Renal cortical epithelial cell (primary cell): ENCODE measurements at places on chromosomes 13 and 19. TPM values are rescaled to one million over a fixed set of nuclear protein-coding genes. Genes with fewer than 3 reads are reported as not detected.

GRCh38 chr19:43416951-43417623, 2.4 kb downstream of the TEX101 start:
- DNase-seq: no peak

DNA sequence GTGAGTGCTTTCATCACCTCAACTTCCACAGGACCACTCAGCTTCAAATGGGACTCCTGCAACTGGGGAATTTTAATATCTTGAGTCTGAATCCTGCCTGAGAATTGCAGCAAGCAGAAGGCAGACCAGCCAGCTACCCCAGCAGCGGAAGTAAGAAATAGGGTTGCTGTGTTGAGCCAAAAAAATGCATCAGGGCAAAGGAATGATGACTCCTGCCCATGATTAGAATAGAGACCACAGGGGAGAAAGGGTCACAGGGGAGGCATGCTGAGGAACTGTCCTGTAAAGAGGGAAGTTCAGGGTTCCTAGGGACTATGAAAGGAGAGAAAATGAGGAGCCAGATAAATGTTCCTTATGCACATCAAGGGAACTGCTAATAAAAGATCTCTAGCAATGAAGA, 370.2 kb downstream of the KCTD12 start:
- no peak for DNase-seq

DNA sequence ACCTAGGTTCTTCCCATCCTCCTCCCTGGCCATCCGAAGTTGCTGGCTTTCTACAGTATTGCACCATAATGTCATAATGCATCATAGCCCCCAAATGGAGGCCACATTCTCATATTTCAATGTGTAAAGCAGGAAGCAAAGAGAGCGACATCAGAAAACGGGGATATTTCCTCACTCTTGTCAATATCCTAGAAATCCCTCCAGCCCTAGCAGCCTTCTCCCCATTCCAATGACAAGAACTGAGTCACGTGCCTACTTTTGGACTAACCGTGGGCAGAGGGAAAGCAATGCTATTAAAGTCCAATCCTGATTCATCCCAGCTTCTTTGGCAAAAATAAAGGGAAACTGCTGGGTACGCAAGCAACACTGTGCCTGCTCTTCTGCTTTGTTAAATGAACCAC, 4.3 kb upstream of the RAP2A start:
- no peak for DNase-seq

- no peak for DNase-seq
These were observed 6.7 kb upstream of the CCDC8 start for GRCh38 chr19:46420056-46420455.

GRCh38 chr13:32041429-32041828, 9.9 kb downstream of the FRY start:
- DNase-seq: no peak

GRCh38 chr19:28715157-28715556, 497.8 kb downstream of the UQCRFS1 start:
- DNase-seq: no peak

DNA sequence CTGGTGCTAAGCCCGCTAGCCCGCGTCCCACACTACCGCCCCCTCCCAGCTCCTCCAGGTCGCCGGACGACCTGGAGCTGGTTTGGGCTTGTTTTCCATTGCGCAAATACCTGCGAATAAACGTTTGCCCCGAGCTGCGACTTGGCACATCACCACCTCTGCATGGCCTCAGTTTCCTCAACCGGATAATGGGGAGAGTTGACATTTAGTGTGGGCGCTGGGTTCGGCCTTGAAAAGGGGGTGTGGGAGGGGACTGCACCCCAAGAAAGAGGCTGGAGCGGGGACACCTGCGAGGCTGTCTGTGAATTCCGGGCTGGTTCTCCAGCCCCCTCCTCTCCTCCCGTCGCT, 11.0 kb upstream of the JUND start:
- peak; percentile 50 for DNase-seq

The ZNF433 gene
- 4.3 and 7.9 TPM in 2 replicates for total RNA-seq

DNA sequence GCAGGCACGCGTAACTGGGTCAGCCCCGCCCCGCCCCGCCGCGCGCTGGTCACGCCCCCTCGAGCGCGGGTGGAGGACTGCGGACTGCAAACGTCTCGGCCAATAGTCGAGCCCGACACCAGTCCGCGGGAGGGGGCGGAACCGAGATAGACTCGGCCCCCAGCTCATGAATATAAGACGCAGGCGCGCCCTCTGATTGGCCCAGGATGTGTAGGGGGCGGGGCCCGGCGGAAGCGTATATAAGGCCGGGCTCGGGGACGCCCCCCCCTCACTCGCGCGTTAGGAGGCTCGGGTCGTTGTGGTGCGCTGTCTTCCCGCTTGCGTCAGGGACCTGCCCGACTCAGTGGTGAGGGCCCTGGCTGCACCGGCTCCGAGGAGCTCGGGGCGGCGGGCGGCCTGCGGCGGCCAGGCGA, at the start of gene CIRBP:
Gene CIRBP, plus strand, starts transcription at position 268 of the 413 bp plus-strand sequence. CDS start 1,602 bp downstream, outside the sequence.
- DNase-seq: peak; percentile 94

The MEIOSIN gene
- not detected in 2 replicates for total RNA-seq
